Right ventricle myocardium superior (tissue), 1 donor: ENCODE measurements at places on chromosomes 16 and 17. TPM values are rescaled to one million over a fixed set of nuclear protein-coding genes. Genes with fewer than 3 reads are reported as not detected.

Gene C17orf100
- total RNA-seq: 0.48 TPM

Gene EPN3
- 17.7 TPM for total RNA-seq

Gene SCNN1G
- total RNA-seq: 0.13 TPM

Gene ZP2
- not detected for total RNA-seq

Gene TP53TG3
- 0.67 TPM for total RNA-seq

Gene PPP4C
- total RNA-seq: 33.2 TPM

Gene NOTUM
- 0.56 TPM for total RNA-seq

Gene CCDC47
- total RNA-seq: 84.8 TPM

Gene ITGAD
- not detected for total RNA-seq

Gene KLHL10
- not detected for total RNA-seq

Gene TRPV3
- 1.0 TPM for total RNA-seq

Gene KCNG4
- total RNA-seq: not detected

Gene CDH1
- total RNA-seq: not detected

Gene C17orf50
- not detected for total RNA-seq

Gene SLC39A11
- 5.5 TPM for total RNA-seq
